Prostate gland (tissue), 2 donors: ENCODE measurements at places on chromosomes 12 and 14. TPM values are rescaled to one million over a fixed set of nuclear protein-coding genes. Genes with fewer than 3 reads are reported as not detected.

- no peak for DNase-seq
- H3K27ac ChIP-seq = no peak overlapping the region
- H3K4me1 ChIP-seq = peaks cover 6% of the 10 kb centered on the region
- no peaks in the 10 kb centered on the region for H3K27me3 ChIP-seq
- no peaks in the 10 kb centered on the region for H3K36me3 ChIP-seq
These were observed 25.8 kb upstream of the TMCC3 start for GRCh38 chr12:94676031-94676641.

GRCh38 chr14:22489957-22490950 lies 98.8 kb downstream of the DAD1 start:
- DNase-seq = no peak
- no peaks in the 10 kb centered on the region for H3K27me3 ChIP-seq
- H3K4me1 ChIP-seq = no peaks in the 10 kb centered on the region
- no peak overlapping the region for H3K27ac ChIP-seq
- H3K36me3 ChIP-seq = no peaks in the 10 kb centered on the region
- no peak overlapping the region for H3K4me3 ChIP-seq

- no peak overlapping the region for H3K27ac ChIP-seq
- no peak overlapping the region for H3K4me3 ChIP-seq
- no peaks in the 10 kb centered on the region for H3K4me1 ChIP-seq
- H3K36me3 ChIP-seq = no peaks in the 10 kb centered on the region
These were observed 85.4 kb upstream of the TMEM260 start for GRCh38 chr14:56494167-56494566.

DNA sequence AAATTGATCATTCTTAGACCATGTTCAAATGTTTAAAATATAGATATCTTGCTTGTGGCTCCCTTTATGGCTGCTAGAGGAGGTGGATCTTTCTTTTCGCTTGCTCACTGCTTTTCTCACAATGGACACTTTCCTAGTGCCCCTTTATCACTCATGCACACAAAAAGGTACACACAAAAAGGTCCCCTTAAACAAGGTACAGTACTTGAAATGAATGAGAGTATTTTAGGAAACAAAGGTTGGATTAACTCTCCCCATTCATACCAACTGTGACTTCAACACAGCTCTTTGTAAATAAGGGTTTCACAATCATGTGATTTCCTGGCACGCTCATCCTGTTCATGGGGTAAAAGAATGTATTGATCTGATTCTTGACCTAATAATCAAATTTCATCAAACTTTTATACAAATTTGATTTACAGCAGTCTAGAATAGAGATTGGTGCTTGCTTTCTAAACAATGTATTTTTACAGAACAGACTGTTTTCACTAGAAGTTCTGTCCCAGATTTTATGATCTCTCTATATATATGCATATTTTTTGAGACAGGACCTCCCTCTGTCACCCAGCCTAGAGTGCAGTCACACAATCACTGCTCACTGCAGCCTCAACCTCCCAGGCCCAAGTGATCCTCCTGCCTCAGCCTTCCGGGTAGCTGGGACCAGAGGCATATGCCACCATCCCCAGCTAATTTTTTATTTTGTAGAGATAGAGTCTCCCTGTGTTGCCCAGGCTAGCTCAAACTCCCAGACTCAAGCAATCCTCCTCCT lies 34.4 kb upstream of the EPS8 start:
- H3K4me3 ChIP-seq = no peak overlapping the region
- H3K27ac ChIP-seq = no peak overlapping the region
- H3K36me3 ChIP-seq = no peaks in the 10 kb centered on the region
- no peaks in the 10 kb centered on the region for H3K27me3 ChIP-seq
- DNase-seq = no peak

DNA sequence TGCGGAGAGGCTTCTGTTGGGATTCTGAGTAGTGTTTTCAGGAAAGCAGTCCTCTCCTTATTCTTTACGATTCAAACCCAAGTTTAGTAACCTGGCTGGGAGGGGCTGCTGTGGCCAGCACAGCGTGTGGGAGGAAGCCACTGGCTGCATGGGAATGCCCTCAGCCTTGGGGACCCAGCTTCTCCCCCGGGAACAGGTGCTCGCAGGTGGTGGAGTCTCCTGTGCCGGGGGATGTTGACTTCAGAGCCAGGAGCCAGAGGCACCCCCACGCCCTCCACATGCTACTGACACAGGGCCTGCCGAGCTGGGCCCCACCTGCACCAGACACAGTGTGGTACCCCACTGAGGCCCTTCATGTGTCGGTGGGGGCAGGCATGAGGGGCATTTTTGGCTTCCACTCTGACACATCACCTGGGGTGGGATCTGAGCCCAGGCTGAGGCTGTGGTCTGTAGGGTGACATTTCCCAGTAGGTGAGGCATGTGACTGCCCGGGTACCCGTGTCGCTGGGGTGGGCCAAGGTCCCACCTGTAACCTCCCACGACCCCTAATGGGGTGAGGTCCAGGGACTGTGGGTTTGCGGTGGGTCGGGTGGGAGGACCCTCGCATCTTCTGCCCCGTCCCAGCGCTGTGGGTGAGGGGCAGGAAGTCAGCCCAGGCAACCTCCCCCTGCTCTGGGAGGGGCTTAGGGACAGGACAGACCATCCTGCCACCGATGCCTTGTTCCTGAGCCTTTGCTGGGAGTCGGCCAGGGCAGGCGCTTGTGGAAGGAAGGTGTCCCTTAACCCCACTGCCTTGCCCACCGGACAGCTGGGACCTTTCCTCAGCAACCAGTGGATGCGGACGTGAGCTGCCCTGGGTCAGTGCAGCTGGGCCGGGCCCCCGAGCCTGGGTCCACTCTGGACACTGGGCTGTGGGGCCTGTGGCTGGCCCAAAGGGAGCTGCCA lies 26.5 kb downstream of the MTA1 start:
- H3K27me3 ChIP-seq = no peaks in the 10 kb centered on the region
- H3K27ac ChIP-seq = no peak overlapping the region
- no peaks in the 10 kb centered on the region for H3K4me1 ChIP-seq

DNA sequence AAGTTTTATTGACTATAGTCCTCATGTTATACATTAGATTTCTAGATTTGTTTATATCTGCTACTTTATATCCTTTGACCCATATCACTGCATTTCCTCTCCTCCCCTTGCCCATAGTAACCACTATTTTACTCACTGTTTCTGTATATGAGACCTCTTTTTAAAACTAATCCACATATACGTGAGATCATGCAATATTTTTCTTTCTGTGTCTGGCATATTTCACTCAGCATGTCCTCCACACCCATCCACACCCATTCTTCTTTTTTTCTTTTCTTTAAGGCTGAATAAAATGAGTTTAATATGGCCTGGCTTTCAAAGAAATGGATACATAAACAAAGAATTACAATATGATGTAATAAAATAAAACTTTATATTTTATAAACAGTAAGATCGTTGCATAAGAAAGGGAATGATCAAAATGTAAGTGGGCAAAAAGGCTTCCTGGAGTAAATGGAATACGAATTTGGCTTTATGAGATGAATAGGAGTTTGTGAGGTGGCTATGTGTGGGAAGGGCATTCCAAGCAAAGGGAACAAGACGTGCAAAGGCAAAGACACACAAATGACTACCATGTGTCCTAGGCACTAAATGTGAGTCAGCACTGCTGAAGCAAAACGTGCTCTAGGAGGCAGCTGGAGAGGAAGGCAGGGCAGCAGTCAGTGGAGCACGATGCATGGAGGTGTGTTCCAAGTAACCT lies 53.2 kb upstream of the HIF1A start:
- no peak for DNase-seq
- no peaks in the 10 kb centered on the region for H3K36me3 ChIP-seq
- no peak overlapping the region for H3K4me3 ChIP-seq
- no peak overlapping the region for H3K27ac ChIP-seq
- no peaks in the 10 kb centered on the region for H3K4me1 ChIP-seq
- no peaks in the 10 kb centered on the region for H3K27me3 ChIP-seq

DNA sequence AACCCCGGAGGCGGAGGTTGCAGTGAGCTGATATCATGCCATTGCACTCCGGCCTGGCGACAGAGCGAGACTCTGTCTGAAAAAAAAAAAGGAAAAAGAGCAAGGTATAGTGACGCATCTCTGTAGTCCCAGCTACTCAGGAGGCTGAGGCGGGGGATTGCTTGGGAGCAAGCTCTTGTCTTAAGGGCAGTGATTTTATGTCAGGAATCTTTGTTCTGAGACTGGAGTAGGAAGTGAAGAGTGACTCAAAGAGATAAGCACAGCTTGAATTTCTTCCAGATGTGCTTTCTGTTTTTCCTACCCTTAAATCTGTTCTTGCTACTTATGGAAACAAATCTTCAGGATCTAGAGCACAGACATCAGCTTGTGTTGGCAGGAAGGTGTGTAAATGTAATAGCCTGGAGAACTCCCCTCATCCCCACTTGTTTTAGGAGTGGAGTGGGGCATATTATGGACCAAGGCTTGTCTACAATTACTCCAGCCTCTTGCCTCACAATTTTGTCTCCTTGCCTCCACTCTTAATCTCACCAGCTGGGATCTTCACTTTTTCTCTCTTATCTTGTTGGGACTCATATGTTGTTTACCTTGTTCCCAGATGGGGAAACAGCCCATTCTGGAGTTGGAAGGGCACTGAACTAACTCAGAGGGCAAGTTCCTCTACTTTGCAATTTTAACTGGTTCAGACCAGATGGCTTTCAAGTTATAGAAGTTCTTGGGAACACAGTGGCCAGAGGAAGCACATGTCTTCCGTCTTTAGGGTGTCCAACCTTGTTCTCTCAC lies 7.5 kb downstream of the TMED2 start:
- H3K27me3 ChIP-seq = no peaks in the 10 kb centered on the region
- H3K36me3 ChIP-seq = peaks cover 7% of the 10 kb centered on the region
- no peak overlapping the region for H3K4me3 ChIP-seq
- no peak for DNase-seq

DNA sequence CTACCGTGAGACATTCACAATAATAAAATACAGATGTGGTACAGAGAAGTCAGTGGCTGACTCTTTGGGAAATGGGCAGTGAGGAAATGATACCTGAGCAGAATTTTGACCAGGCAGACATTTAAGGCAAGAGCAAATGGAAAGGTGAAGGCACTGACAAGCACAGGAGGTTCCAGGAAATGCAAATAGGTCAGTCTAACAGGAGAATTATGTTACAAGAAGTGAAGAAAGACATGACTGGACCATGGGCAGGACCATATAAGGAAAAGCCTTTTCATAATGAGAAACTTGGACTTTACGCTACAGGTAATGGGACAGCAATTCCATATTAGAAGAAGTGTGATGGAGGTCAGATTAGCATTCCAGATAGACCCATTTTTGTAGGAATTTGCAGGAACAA lies 338.9 kb downstream of the PDZRN4 start:
- no peaks in the 10 kb centered on the region for H3K36me3 ChIP-seq
- H3K4me3 ChIP-seq = no peak overlapping the region
- DNase-seq = no peak
- no peak overlapping the region for H3K27ac ChIP-seq

DNA sequence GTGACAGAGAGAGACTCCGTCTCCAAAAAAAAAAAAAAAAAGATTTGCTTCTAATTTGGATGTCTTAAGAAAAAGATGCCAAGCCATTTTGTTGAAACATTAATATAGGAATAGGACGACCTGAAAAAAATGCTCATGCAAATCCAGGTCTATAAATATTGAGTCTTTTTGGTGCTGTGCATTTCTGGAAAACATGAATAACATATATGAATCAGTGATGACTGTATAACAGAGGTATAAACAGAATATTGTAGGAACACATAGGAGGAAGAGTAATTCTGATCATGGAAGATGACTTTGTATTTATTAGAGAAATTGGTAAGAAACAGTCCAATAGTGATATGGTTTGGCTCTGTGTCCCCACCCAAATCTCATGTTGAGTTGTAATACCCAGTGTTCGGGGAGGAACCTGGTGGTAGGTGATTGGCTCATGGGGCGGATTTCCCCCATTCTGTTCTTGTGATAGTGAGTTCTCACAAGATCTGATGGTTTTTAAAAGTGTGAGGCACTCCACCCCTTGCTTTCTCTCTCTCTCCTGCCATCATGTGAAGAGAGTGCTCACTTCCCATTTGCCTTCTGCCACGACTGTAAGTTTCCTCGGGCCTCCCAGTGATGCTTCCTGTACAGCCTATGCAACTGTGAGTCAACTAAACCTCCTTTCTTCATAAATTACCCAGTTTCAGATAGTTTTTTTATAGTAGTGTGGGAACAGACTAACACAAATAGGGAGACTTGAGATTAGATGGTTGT lies 3.0 kb upstream of the SRSF5 start:
- H3K4me3 ChIP-seq = no peak overlapping the region
- no peak for DNase-seq
- H3K36me3 ChIP-seq = no peaks in the 10 kb centered on the region

GRCh38 chr14:69535230-69535848 lies 39.3 kb downstream of the CCDC177 start:
- no peaks in the 10 kb centered on the region for H3K4me1 ChIP-seq
- H3K27me3 ChIP-seq = no peaks in the 10 kb centered on the region
- no peaks in the 10 kb centered on the region for H3K36me3 ChIP-seq
- no peak overlapping the region for H3K4me3 ChIP-seq
- H3K27ac ChIP-seq = no peak overlapping the region
- DNase-seq = peak; percentile 21

GRCh38 chr12:129145381-129145780 lies 292.1 kb downstream of the GLT1D1 start:
- H3K27me3 ChIP-seq = no peaks in the 10 kb centered on the region
- H3K36me3 ChIP-seq = no peaks in the 10 kb centered on the region
- H3K27ac ChIP-seq = no peak overlapping the region
- no peak for DNase-seq
- no peak overlapping the region for H3K4me3 ChIP-seq

GRCh38 chr14:33848706-33849454 lies 102.0 kb downstream of the EGLN3 start:
- H3K36me3 ChIP-seq = no peaks in the 10 kb centered on the region
- no peak overlapping the region for H3K4me3 ChIP-seq
- no peak overlapping the region for H3K27ac ChIP-seq
- peak; percentile 21 for DNase-seq

GRCh38 chr12:55673638-55674037 lies 34.1 kb downstream of the ITGA7 start:
- no peak for DNase-seq
- no peak overlapping the region for H3K4me3 ChIP-seq
- no peaks in the 10 kb centered on the region for H3K4me1 ChIP-seq
- H3K27ac ChIP-seq = no peak overlapping the region
- no peaks in the 10 kb centered on the region for H3K36me3 ChIP-seq

- H3K4me3 ChIP-seq = no peak overlapping the region
- no peaks in the 10 kb centered on the region for H3K27me3 ChIP-seq
- H3K27ac ChIP-seq = no peak overlapping the region
- no peak for DNase-seq
- no peaks in the 10 kb centered on the region for H3K4me1 ChIP-seq
These were observed 61.5 kb downstream of the KCNMB4 start for GRCh38 chr12:70427611-70428010.

GRCh38 chr12:108309674-108310312 lies 29.3 kb downstream of the CMKLR1 start:
- H3K27me3 ChIP-seq = no peaks in the 10 kb centered on the region
- H3K4me1 ChIP-seq = no peaks in the 10 kb centered on the region
- no peak overlapping the region for H3K4me3 ChIP-seq
- no peaks in the 10 kb centered on the region for H3K36me3 ChIP-seq
- no peak overlapping the region for H3K27ac ChIP-seq

The GPR84 gene
- 0.97 TPM for total RNA-seq

The ACRBP gene
- total RNA-seq = 49.6 TPM

The SIRT4 gene
- 2.2 TPM for total RNA-seq

The ANKS1B gene
- 13.0 TPM for total RNA-seq

The GALNT9 gene
- total RNA-seq = 1.0 TPM

The MYF6 gene
- total RNA-seq = 2.5 TPM

The MLF2 gene
- 282 TPM for total RNA-seq

The RDH16 gene
- total RNA-seq = 4.4 TPM
